Hematopoietic multipotent progenitor cell treated with erythropoietin and hydrocortisone succinate and interleukin-3 and kit ligand, for 6 days (in vitro differentiated cells): ENCODE measurements at places on chromosomes 5 and 9.

- no peak for DNase-seq
Measured at GRCh38 chr5:6081727-6082210, 296.6 kb downstream of the MED10 start.

DNA sequence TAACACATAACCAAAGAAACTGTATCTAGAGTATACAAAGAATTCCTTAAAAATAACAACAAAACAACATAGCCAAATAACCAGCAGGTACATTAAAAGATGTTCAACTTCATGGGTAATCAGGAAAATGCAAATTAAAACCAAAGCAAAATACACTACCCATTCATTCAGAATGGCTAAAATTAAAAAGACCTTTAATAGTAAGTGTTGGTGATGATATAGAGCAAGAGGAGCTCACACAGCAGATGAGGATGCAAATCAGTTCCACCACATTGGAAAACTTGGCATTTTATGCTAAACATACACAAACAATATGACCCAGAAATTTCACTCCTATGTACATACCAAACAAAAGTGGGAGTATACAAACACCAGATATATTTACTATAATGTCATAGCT is 97.8 kb downstream of the DENND1A start:
- DNase-seq = no peak

GRCh38 chr5:123819386-123819785 is 307.4 kb downstream of the CSNK1G3 start:
- DNase-seq = no peak

DNA sequence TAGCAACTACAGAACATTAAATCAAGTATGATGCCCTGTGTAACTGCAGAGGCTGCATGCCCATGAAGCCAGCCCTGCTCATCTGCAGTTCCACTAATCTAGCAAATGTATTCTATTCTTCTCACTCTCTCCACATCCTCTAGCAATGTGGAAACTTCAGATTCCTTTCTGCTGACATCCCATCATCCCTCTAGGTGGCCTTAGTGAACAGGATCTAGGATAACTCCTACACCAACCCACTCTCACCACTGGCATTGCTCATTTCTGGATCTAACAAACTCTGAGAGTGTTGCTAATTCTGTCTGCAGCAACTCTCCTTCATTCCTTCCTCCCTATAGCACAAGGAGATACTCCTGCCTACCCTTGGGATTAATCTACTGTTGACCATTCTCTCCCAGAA is 80.8 kb downstream of the FAM81B start:
- DNase-seq = no peak

DNA sequence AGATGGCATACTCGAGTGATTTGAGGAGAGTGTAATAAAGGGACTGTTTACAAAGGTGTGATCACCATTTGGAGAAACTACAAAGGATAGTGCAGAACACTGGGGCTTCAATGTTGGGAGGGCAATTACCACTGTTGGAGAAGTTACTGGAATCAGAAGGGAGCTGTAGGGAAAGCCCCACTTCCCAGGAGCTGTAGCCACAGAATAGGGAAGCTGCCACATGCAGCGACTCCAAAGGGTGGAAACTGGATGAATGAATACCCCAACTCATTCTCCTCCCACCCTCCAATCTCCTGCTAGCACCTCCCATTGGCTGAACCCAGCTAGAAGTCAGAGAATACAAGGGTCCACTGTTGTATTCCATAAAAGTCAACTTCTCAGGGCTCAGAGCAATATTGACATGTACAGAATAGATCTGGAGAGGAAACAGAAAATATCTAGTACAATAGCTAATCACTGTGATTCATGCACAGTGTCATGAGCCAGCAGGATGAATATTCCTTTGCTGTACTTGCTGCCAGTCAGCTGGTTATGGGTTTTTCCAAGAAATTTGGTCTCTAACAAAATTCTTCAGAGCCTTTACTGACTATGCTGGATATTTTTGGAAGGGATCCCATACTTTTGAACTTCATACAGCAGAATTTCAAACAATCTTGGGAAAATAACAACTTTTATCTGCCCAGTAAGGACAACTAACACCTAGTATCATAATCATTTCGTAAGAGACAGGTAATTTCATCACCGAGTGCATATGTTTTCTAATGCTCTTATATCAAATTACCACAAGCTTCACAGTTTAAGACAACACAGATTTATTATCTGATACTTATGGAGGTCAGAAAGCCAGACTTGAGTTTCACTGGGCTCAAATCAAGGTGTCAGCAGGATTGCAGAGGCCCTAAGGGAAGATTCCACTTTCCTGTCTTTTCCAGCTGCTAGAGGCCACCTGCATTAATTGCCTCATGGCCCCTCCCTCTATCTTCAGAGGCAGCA is 39.6 kb downstream of the PDCD1LG2 start:
- no peak for DNase-seq

GRCh38 chr5:140010798-140011197 is 32.3 kb downstream of the NRG2 start:
- DNase-seq = no peak

DNA sequence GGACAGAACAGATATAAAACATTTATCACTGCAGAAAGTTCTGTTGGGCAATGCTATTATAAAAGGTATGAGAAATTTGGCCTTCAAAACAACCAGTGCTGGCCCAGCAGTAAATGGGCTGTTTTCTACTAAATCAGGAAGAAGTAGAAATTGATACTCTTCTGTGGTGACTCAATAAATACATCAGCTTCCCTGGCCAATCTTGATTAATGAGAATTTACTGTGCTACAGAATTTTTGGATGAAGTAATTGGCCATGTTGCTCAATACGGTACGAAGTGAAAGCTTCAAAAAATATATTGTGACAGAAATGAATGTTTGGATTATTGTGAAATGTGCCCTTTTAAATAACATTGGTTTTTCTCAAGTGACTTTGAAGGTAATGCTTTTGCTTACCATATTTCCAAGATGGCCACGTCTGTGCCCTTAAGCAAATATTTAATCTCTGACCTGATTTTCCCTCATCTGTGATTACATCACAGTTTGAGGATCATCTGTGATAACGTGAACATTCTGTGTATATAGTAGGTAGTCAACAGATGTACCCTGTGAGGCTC is 4.2 kb downstream of the DNAJA1 start:
- DNase-seq = peak; percentile 39

- DNase-seq = no peak
Measured at GRCh38 chr5:150300496-150301169, 2.1 kb downstream of the ARSI start.

DNA sequence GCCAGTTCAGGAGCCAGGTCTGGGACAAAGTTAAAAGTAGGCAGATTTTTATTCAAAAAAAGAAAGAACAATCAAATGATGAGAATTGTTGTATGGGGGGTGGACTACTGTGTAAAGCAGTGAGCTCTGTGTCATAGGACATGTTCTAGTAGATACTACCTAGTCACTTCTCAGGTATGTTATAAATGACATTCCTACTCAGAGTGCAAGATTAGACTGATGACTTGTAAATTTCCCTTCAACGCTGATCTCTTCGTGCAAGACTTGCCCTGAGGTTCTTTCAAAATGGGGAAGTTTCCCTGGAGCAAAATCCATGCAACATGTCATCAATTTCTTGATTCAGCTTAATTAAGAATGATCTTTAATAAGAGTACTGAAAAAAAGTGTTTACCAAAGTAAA is 175.1 kb downstream of the RORB start:
- DNase-seq = no peak

DNA sequence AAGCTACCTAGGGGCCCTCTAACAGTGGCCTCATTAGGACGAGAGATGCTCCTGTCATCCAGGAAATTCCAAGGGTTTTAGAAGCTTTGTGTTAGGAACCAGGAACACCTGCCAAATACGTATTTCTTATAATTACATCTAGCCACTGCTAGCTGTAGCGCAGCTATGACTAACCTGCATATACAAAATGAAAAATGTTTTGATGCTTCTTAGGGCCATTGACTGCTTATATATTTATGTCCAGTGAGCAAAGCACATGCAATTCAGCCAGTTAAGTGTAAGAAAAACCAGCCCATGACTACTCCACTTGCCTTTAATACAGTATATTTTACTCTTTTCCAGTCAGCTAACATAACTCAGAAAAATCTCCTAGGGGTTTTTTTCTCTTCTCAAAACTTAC is 143.3 kb downstream of the TRPM3 start:
- DNase-seq = no peak

DNA sequence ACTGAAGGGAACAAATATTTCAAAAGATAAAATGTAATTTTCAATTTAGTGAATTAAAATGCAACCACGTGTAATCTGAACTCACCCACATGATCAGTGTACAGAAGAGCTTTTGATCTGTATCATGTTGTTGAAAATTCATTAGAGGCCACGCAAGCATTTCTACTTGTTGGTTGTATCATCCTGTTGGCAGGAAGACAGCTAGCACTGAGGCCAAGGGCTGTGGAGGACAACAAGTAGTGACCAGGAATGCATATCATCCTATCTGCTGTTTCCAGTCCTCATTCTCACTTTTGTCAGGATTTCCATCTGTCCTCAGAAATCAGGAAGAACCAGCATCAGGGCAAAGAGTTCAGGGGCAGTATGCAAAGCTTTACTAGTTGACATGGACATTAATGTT is 29.9 kb upstream of the CKS2 start:
- no peak for DNase-seq

- DNase-seq = no peak
Measured at GRCh38 chr5:42109006-42109572, 184.0 kb downstream of the FBXO4 start.

- no peak for DNase-seq
Measured at GRCh38 chr5:17448877-17449276, 49.2 kb upstream of the TAF11L2 start.

DNA sequence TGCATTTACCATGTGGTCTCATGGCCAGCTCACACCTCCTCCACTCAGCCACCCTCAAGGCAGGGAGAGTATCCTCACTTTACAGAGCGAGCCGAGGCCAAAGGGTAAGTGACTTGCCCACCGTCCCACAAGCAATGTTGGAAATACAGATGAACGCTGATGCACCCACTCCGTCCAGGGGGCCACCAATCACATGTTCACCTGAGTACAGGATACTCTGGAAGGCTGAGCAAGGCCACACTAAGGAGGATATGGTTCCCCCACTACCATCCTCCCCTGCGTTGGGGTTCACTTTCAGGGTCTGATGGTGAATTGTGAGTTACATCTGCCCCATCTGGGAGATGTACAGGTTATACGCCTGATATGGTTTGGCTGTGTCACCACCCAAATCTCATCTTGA is 128.8 kb downstream of the ATPSCKMT start:
- no peak for DNase-seq

GRCh38 chr9:18492612-18493011 is 18.7 kb downstream of the ADAMTSL1 start:
- no peak for DNase-seq

DNA sequence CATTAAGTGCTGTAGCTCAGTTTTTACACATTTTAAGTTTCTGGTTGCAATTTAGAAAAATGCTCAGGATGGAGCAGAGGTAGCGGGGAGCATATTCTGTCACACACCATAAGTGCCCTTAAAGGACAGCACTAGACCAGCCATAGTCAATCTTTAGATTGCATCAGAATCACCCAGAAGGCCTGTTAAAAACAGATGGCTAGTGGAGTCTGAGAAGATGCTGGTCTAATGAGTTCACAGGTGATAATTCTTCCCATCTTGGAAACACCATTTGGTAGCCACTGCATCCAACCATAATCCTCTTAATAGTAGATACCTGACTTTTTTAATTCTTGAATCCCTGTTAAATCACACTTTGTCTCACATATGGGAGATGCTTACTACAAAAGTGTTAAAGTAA is 113.2 kb downstream of the CDH18 start:
- no peak for DNase-seq

GRCh38 chr9:79973627-79974026 is 401.9 kb downstream of the TLE4 start:
- DNase-seq = no peak

DNA sequence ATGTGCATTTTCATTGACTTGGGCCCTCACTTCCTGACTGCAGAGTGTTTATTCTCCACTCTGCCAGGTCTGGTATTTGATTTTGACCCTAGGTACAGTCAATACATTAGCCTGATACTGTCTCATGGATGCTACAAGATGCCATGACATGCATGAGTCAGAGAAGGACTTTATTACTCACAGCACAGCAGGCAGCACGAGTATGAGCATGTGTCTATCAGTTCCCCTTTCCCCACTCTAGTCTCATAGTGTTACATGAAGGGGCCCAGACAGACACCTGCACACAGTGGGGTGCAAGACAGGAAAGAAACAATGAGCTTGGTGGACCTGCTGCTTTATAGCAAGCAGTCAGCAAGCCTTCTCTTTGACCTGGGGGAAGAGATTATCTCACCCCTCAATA is 19.6 kb downstream of the ITGA2 start:
- no peak for DNase-seq

DNA sequence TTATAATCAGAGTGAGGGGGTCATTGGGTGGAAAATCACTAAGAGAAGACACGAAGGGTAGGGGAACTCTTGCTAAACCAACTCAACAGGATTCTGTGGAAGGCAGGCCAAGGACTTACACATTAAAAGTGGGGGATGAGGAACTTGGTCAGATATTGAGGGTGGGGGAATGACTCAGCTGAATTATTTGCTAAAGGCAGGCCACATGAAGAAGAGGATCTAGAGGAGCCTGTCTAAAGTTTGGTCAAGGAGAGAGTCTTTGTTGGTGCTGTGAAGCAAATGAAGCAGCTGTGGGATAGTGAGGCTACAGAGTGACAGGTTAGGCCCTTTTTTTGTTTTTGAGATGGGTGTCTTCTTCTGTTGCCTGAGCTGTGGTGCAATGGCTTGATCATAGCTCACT is 63.9 kb upstream of the SPRY4 start:
- DNase-seq = peak; percentile 70

DNA sequence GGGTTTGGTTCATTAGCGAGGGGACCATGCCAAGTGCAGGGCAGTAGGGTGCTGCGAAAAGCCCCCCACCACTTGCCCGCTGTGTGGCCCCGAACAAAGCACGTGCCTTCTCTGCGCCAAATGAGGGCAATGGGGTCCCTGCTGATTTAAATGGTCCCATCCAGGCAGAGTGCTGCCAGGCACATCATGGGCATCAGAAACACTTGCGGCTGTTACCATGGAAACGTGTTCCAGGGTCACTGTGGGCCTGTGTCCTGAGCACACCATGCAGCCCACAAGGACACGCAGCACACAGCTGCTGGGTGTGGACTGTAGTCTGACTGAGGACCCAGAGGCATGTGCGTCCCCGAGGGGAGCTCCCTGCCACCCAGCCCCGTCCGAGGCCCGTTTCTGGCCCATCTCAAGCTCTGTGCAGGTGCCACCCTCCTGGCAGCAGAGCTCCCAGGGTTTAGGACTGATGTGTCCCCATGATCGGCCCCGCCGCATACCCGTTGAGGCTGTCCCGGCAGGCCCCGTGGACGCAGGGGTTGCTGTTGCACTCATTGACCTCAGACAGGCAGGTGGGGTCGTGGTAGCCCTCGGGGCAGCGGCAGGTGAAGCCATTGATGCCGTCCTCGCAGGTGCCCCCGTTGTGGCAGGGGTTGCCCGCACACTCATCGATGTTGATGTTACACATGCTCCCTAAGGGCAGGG is 31.3 kb upstream of the SEC16A start:
- peak; percentile 19 for DNase-seq

DNA sequence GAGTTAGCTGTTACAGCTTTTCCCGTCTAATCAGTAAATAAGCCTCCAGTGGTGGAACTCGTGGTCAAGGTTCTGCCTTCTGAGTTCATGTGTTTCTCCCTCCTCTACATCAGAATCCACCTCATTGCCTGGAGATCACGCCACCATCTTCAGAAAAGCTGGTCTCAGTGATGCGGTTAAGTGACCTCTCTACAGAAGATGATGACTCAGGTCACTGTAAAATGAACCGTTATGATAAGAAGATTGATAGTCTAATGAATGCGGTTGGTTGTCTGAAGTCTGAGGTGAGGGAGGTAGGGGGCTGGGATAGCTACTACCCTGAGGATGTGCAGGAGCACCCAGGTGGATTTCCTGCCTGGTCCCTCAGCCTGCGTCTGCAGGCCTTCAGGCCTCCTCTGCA is 13.3 kb downstream of the ODF2 start:
- peak; percentile 39 for DNase-seq
